ENCODE measurements at places on chromosomes 3 and 15.

GRCh38 chr3:73378207-73378606 is 246.5 kb downstream of the PDZRN3 start:
- DNase-seq: no peak

DNA sequence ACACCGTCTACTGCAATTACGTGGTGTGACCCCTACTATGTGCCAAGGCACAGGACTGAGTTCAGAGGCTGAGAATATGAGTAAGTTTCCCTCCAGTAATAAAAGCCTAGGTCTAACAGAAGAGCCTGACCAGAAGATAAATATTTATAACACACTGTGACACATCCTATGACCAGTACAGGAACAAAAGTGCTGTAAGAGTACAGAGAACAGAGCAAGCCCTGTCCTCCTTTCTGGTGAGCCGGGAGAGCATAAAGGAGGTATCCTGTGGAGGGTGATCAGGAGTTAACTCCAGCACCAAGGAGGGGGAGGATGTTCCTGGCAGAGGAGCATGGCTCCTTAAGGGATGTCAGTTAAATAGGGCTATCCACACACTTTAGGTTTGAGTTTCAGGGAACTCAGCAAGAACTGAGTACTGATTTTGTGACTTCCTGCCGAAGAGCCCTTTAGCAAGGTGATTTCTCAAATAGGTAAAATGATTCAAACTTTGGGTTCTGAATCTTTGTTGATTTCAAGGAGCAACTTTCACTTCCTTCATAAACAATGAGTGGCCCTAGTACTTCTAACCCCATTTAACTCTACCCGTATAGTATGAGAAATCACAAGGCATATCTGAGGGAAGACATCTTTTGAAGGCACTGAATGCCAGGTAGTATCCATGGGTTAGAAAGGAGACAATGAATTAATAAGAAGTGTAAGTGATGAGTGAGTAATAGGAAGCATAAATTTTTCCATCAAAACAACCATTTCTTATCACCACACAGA is 198.0 kb downstream of the THRB start:
- DNase-seq: no peak

GRCh38 chr15:62706317-62706716 is 336.2 kb upstream of the TPM1 start:
- no peak for DNase-seq

- DNase-seq: no peak
Observed at GRCh38 chr3:187667526-187667925, 2.7 kb downstream of the SST start.

DNA sequence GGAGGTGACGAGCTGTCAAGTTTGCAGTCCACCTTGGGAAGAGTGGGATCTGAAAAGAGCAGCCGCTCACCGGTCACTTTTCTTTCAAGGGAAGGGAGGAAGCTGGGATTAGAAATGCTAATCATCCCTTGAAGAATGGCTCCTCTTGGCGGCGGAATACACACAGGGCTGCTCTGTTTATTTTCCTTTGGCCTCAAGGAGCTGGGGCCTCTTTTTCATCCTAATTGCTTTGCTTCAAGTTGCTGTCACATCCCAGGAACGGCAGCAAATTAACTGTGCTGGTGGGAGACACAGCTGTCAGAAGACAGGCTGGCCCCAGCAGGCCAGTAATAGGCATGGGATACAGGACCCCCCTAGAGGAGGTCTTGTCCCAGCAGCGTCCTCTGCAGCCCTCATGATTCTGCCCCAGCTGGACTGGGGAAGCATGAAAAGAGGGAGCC is 6.7 kb downstream of the KBTBD13 start:
- no peak for DNase-seq

DNA sequence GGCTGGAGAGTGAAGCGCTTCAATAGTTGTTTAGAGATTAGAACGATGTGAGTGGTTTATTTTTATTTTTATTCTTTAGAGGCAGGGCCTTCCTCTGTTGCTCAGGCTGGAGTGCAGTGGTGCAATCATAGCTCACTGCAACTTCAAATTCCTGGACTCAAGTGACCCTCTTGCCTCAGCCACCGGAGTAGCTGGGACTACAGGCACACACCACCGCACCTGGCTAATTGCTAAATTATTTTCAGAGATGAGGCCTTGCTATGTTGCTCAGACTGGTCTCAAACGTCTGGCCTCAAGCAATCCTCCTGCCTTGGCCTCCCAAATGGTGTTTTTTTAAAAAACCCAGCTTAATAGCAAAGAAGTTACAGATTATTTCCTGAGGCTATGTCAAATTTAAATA is 29.0 kb downstream of the PPARG start:
- DNase-seq: no peak

DNA sequence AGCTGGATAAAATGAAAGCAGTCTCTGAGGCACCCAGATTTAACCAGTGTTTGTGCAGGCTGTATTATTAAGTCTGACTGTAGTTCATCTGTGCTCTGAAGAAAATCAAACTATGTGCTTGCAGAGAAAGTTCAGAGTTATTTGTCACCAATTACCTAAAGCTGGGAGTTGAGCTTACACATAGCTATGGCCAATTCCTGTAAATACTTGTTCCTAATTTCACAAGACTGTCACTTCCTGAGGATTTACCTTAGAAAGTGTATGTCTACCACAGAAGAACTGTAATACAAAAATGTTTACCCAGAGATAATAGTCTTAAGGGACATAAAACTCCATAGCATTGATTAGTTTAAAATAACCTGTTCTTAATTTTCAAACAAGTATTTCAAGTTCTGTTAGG is 628.4 kb upstream of the TGFBR2 start:
- no peak for DNase-seq

DNA sequence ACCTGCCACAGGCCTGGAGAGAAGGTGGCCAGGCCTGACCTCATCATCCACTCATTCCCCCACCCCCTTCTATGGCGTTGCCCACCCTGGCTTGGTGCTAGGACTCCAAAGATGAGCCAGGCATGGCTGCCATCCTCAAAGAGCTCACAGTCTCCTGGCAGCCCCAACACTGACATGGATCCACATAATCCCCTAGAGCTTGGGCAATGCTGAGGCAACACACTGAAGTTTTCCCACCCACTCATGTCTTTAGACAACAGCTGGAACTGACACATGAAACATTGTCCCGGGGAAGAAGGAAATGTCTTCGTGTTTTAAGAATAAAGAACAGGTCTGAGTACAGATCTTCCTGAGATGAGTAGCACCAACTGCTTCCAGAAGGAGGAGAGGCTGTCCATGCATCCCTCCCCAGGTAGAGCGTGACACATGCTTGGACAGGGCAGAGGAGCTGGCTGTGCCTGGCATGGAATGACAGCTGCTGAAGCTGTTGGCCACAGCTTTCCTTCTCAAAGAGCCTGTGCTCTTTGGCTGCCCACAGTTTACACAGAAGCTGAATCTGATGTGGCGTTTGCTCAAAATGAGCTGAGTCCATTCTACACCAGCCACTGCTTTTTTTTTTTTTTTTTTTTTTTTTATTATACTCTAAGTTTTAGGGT is 70.1 kb downstream of the HOMER2 start:
- DNase-seq: no peak

GRCh38 chr3:179186426-179186825 is 38.3 kb downstream of the PIK3CA start:
- no peak for DNase-seq

DNA sequence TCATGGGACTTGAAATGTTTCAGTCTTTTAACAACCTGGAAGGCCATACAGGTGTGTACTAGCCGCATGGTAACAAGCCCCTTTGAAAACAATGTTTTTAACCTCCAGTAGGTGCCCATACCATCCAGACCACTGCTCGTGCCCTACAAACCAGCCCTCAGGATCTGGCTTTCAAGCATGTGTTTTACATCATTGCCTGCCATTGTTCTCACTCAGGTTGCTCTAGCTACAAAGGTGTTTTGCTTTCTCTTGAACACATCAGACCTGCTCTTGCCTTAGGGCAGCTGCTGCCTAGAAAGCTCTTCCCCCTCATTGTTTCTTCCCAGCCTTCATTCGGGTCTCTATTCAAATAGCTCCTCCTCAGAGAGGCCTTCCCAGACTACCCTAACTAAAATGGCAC is 32.3 kb upstream of the MAP3K13 start:
- DNase-seq: no peak

- DNase-seq: no peak
Observed at GRCh38 chr3:119236756-119237155, 3.9 kb downstream of the B4GALT4 start.

DNA sequence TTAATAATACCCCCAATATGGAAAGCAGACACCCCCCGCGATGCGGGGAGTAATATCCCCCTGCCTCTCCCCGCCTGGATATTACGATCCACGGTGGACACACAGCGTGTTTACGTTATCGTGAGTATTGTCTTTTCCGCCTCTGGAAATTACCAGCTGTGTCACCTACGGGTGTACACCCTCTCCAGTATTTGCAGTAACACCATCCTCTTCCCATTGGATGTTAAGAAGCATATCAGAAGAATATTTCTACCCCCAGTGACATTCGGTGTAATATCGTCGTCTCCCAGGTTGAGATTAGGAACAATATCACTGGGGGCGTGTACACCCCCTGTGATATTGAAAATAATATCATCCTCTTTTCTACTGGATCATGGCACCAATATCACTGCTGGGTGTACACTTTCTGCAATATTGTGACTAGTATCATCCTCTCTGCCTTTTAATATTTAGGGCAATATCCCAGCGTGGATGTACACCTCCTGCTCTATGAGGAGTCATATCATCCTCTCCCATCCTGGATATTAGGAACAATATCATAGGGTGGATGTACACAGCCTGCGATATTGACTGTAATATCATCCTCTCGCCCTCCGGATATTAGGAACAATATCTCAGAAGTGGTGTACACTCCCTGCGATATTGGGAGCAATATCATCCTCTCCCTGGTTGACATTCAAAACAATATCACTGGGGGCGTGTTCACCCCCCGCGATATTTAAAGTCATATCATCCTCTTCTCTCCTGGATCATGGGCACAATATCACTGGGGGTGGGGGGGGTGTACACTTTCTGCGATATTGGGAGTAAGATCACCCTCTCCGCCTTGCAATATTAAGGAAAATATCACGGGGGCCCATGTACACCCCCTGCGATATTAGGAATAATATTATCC is 20.3 kb upstream of the BMF start:
- no peak for DNase-seq

DNA sequence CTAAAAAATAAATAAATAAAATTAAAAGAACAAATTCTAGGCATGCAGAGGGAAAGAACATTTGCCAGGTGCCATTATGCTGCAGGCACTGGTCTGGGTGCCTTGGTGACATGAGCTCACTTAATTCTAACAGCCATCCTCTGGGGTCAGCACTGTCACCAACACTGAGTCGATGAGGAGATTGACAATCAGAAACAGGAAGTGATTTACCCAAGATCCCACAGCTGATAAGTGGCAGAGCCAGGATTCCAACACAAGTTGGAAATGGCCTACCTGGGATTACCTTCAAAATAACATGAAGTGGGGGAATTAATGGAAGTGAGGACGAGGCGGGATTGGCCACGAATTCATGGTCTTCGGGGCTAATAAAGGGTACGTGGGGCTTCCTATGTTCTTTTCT is 3.6 kb downstream of the PLIN1 start:
- no peak for DNase-seq

DNA sequence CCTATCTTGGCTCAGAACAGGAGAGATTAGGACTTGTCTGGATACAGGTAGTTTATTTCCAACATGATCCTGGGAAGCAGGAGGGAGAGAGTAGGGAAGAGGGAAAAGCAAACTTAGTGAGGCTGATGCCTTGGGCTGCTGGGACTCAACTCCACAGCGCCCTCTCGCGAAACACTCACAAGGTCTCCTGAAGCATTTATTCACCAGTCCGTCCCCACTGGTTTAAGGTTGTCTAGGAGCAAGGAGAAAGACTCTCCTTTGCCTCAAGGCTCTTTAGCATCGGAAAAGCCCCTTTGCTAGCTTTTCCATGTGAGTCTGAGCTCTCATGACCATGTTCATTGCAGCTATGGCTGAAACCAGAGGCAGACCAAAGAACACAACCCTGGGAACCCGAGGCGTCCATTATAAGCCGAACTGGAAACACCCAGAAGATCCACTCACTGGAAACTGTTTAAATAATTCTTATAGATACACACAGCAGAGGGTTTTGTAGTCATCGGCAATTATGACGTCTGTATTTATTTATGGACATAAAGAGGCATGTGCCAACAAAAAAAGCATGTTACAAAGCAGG is 244.5 kb downstream of the CD47 start:
- peak; percentile 55 for DNase-seq

- no peak for DNase-seq
Observed at GRCh38 chr3:153906366-153906765, 214.8 kb upstream of the ARHGEF26 start.

- no peak for DNase-seq
Observed at GRCh38 chr3:8952130-8952529, 11.1 kb downstream of the RAD18 start.

DNA sequence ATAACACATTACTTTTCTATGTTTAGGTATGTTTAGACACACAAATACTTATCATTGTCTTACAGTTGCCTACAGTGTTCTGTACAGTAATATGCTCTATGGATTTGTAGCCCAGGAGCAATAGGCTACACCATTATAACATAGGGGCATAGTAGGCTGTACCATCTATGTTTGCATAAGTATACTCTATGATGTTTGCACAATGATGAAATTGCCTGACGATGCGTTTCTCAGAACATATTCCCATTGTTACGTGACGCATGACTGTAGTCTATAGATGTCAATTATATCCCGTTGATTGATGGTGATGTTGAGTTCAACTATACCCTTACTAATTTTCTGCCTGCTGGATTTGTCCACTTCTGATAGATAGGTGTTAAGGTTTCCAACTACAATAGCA is 139.4 kb upstream of the PFN2 start:
- no peak for DNase-seq

DNA sequence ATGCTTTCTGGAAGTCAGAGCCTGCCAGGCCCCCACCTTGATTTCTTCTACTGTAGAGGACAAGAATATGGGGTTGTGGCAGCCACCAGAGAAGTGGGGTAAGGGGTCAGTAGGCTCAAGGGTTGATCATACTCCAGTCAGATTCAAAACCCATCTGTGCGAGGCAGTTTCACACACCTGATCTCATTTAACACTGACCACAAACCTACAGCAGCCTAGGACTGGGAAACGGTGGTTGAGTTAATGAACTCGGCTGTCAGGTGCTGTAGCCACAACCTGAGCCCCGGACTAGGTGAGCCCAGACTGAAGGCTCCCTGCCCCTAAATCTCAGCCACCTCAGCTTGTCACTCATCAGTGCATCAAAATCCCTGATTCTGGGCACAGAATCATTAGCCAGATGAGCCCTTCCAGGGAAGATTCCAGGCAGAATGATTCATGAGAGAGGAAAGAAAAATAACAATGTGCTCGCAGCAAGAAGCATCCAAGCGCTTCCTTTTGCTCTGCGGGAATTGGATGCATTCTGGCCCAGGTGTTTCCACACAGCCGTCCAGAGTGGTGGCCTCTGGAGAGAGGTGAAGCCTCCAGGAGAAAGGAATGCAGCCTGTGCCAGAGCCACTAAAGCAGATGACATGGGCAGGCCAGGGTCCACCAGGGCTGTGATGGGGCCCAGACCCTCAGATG is 102.1 kb downstream of the SRGAP3 start:
- DNase-seq: no peak

DNA sequence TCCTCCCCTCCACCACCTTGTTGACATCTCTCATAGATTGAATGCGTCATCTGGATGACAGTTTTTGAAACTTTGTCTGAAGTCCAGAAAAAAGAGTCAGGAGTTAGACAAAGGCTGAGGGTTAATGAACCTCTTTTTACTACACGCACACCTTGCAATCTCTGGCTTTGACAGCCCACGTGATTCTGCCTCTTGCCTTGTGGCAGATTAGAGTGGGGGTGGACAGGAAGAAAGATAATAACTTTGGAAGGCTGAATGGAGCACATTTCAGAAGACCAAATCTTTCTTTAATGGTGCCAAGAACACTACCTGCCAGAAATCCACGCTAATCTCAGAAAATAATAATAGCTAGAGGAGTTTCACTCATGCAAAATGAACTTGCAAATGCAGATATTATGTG is 327.9 kb upstream of the TRIM42 start:
- DNase-seq: no peak
